HL-60 (cell line): ENCODE measurements at places on chromosomes 2 and 18.

- DNase-seq = no peak
Observed at GRCh38 chr2:11995456-11995855, 249.0 kb downstream of the LPIN1 start.

GRCh38 chr18:60145776-60146175, 226.8 kb downstream of the MC4R start:
- DNase-seq = no peak

DNA sequence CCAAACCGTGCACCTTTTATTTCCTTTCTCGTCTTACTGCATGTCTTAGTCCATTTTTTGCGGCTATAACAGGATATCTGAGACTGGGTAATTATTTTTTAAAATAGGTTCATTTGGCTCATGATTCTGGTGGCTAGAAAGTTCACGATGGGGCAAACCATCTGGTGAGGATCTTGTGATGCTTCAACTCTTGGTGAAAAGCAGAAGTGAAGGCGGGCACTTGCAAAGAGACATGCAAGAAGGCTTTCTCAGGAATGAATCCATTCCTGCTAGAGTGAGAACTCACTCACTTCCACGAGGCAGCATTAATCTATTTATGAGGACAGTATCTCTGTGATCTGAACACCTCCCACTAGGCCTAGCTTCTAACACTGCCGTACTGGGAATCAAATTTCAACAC, 327.1 kb upstream of the RBMS1 start:
- no peak for DNase-seq

DNA sequence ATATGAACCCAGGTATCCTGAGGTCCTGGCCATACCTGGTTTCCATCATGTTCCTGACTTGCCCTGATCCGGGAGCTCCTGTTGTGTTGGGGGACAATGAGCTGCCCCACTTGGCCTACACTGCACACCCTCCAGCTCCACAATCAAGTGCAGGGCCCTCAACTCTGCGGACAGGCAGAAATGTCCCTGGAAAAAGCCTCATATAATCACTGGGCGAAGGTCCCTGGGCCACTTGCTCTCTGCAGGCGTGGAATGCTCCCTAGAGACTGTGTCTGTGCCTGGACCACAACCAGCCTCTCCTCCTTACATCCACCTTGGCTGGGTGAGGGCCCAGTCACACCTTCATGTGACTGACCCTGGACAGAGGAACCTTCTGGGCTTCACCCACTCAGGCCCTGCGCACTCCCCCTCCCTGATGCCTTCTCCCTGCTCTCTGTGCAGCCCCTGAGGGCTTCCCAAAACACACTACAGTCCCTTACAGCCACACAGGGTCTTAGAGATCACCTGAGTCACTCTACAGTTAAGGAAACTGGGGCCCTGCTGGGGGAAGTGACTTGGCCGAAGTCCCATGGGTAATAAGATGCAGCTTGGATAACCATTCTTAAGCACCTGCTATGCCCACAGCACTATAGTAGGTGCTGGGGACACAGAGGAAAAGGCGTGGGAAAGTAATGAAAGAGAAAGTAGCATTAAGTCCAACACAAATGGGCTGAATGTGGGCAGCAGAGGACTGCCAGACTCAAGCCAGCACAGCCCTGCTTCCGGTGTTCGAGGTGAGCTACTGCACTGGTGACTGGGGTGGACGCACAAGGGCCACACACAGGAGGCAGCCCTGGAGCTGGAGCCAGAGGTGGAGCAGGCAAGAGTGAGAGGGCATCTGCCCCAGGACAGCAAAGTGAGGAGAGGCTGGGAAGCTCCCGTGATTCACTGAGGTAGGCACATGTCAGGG, 9.8 kb downstream of the BOLA3 start:
- no peak for DNase-seq

DNA sequence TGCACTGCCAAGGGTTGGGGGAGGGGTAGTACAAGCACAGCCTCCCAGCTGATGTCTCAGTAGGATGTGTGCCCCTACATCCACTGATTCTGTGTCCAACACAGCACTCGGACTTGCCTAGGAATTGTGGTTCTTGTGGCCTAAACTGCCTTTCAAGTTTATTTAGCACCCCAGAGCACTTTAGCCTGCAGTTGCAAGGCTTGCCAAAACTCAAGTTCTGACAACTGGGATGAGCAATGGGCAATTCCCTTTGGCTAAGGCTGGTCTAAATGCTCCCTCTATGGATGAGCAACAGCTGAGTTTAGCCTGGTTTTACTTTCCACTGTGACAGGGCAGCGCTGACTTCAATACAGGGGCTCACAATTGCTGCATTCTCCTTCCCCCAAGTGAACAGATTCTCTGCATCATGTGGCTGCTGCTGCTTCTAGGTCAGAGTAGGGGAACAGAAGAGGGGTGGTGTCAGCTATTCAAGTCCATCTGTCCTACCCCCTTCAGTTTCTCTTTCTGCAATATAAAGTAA, 471.5 kb downstream of the PIK3C3 start:
- no peak for DNase-seq

- DNase-seq = peak; percentile 6
Observed at GRCh38 chr2:137467246-137467862, 496.9 kb upstream of the HNMT start.
